ENCODE measurements at places on chromosomes 7 and 10.

DNA sequence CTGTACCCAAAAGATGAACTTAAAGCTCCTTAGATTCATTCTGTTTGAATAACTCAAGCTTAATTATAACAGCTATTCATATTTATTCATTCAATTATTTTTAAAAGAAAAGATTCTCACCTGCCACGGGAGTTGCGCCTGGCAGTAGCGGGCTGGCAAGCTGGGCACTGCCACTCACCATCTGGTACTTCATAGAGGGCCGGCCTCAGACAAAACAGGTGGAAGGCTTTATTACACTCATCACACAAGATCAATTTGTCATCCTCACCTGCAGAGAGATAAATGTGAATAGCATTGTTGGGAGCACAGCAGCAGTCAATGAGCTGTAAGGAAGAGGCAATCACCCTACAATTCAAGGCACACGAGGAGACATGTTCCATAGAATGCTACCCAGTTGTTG lies 15.8 kb downstream of the FZD9 start:
- no peak for DNase-seq

DNA sequence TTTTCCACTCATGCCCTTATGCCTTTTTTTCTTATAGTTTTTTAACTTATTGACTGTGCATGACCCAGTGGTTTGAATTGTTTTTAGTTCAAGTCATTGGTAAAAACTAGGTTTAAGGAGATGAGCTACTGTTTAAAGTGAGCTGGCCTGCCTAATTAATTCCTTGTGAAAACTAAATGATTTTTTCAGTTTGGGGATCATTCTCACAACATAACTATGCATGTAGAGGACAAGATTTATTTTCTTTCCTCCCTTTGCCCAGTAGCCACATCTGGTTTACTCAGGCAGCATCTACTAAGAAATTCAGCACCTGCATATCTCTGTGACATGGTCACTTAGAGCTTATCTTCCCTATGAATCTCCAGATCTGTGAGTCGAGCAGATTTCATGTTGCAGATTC lies 1.7 kb downstream of the ADO start:
- DNase-seq: no peak

DNA sequence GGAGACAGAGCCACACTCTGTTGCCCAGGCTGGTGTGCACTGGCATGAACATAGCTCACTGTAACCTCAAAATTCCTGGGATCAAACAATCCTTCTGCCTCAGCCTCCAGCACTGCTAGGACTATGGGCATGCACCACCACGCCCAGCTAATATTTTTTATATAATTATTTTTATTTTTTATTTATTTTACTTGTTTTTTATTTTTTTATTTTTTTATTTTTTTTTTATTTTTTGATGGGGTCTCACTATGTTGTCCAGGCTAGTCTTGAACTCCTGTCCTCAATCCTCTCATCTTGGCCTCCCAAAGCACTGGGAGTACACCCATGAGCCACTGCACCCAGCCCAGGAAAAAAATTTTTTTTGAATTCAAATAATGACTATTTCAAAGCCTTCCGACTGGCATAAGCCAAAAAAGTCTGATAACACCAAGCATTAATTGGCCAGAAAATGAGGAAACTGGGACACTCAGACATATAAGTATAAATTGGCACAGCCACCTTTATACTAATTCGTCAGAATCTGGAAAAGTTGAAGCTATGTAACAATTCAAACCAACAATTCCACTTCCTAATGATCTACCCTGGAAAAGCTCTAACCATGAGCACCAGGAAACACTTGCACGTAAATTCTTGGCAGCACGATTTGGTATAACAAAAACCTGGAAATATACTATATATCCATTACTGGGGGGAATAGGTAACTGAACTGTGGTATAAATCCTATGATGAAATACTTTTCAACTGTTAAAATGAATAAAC lies 6.3 kb downstream of the ZC3HAV1 start:
- DNase-seq: no peak

DNA sequence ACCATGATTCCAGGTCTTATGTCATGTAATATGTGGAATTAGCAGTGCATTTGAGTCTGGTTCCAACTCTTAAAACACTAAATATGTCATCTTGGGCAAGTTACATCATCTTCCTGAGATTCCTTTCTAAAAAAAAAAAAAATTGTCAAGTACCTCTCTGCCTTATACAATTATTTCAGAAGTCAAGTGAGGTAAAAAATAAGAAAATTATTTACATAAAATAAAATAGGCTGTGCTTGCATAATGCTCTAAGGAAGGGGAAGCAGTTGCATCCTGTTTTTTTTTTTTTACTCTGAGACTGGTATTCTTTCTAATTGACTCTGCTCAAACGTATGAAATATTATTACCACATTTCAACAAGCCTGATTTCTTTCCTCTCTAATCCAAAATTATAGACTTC lies 55.1 kb upstream of the SEMA3A start:
- DNase-seq: no peak

DNA sequence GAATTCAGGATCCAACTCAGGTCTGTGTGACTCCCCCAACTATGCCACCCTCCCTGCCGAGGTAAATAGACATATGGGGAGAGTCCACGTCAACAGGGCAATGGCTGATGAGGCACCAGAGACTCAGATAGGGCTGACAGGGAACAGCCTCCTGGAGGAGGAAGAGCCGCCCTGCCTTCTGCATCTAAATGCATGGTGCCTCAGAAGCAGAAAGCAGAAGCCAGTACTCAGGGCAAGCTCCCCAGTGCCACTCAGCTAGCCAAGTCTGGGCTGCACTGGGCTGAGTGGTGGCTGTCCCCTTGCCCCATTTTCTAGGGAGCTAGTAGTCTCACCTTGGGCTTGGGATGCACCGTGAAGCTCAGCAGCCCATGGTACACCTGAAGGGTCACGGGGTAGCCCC lies 11.0 kb downstream of the RRP12 start:
- no peak for DNase-seq

DNA sequence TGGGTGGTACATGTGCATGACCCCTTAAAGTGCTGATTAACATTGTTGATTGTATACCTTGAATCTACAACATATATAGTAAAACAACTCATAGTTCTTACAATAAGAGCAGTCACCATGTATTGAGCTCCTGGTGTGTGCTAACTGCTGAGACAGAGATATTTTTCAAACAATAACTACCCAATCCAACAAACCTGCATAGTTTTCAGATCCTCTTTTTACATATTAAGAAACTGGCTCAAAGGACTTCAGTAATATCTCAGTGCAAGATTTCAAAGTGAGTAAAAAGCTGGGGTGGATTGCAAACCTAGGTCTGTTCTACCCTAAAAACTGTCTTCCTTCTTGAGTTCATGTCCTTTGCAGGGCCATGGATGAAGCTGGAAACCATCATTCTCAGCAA lies 272.2 kb downstream of the SNX13 start:
- no peak for DNase-seq

- no peak for DNase-seq
Measured at GRCh38 chr7:21526448-21526847, 16.4 kb upstream of the DNAH11 start.

GRCh38 chr10:92789786-92790185 lies 58.5 kb upstream of the EXOC6 start:
- DNase-seq: no peak

DNA sequence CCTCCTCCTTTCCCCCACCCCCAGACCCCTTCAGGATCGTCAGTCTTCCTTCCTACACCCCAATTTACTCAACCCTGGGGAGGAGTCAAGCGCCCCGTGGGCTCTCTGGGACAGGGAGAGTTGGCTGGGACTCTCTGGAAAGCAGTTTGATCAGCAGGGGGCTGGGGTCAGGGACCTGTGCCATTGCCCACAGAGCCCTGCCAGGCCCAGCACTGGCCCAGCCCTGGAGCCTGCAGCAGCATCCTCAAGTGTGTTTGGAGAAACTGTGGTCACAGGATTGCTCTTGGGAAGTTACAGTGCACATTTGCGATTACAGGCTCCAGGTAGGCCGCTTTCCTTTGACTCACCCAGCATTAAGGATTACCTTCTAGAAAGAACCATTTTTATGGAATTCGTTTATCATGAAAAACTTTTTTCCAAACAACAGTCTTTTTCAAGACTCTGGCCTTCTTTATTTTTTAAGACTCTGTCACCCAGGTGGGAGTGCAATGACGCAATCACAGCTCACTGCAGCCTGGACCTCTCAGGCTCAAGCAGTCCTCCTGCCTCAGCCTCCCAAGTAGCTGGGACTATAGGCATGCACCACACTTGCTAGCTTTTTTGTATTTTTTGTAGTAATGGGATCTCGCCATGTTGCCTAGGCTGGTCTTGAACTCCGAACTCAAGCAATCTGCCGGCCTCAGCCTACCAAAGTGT lies 50.7 kb downstream of the CHST3 start:
- DNase-seq: no peak
